ENCODE measurements at places on chromosomes 1 and 21.
A peak's percentile ranks its signal among the peaks of the same experiment; 100 is the strongest.

- ATAC-seq: no peak
Observed at GRCh38 chr1:236865818-236866155, 70.7 kb downstream of the MTR start.

DNA sequence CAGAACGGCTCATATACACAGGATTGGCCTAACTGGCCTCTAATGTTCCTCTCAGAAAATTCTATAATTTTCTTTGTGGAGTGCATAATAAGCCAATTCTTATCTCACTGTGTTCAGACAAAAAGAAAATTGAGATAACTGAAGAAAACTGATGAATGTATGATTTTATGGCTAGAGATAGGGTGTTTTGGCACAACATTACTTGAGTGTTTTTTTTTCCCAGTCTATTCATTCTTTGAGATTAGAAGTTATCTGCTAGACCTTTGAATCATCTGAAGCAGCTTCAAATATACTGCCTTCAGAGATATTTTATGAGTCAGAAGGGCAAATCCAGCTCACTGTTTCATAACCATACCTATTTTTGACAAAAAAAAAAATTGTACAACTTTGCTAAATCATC, 85.6 kb downstream of the VAV3 start:
- peak; percentile 81 for ATAC-seq

DNA sequence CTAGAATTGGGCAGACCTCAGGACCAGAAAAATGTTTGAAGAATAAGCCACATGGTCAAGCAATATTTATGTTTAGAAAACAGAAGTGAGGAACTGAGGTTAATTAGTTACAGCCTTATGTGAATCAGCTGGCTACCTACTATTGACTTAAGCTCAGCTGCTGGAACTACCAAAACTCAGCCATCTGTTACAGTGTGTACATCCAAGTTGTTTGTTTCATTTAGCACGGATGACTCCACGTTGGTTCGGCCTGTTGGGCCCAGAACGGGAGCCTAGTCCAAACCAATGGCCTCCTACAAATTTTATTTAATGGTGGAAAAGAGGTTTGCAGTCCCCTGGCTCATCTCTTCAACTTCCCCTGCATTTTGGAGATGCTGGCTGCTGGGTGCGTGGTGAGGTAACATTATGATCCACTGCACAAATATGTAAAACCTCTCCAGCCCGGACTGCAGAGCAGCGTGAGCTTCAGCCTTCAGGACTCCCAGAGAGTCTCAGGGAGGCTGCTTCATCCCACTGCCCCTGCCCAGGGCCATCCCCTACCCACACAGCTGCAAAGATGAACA, 143.4 kb downstream of the ZZZ3 start:
- no peak for ATAC-seq

DNA sequence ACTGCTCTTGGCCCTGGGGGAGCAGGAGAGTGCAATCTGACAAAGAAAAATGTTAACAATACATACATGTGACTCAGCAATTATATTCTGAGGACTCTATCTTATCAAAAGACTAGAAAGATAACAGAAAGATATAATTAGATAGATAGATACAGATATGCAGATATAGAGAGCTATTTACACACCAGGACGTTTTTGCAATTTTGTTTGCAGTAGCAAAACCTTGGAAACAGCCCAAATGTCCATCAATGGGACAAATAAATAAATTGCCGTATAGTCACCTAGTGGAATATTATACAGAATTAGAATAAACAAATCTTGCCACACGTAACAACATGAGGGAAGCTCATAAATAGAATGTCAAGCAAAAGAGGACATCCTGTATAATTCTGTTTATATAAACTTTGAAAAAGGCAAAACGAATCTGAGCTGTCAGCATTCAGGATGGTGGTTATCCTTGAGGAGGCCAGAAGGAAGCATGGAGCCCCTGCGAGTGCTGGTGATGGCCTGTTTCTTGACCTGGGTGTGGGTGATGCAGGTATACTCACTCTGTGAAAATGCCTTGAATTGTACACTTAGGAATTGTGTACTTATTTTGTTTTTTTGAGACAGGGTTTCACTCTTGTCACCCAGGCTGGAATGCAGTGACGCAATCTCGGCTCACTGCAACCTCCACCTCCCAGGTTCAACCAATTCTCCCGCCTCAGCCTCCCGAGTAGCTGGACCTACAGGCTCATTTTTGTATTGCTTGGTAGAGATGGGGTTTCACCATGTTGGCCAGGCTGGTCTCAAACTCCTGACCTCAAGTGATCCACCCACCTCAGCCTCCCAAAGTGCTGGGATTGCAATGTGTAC, 12.8 kb upstream of the TRIM63 start:
- no peak for ATAC-seq

GRCh38 chr1:22053861-22054770, 1.6 kb downstream of the CDC42 start:
- peak; percentile 5 for ATAC-seq

- no peak for ATAC-seq
Observed at GRCh38 chr1:200436436-200436835, 26.6 kb upstream of the ZNF281 start.

- no peak for ATAC-seq
Observed at GRCh38 chr1:20588634-20589225, at the start of gene CDA. TSS of gene CDA (plus strand) at chr1:20589097. CDS start at chr1:20589130, 33 bp downstream.

GRCh38 chr1:7382971-7383370, 388.1 kb upstream of the VAMP3 start:
- no peak for ATAC-seq

DNA sequence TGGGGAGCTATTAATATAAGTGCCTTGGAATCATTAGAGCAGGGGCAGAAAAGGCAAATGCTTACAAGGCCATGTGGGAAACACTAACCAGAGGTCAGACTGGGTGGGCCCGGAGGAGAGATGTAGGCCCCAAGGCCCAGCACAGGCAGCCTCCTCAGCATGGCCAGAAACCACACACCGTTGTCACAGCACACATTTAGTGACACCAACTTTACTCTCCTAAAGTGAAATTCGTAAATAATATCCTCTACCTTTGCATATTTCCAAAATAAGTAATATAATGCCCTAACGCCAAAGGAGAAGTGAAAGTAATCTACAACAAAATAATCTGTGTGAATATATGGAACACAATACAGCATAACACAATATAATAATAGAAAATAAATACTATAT, 62.6 kb downstream of the KIF21B start:
- no peak for ATAC-seq

DNA sequence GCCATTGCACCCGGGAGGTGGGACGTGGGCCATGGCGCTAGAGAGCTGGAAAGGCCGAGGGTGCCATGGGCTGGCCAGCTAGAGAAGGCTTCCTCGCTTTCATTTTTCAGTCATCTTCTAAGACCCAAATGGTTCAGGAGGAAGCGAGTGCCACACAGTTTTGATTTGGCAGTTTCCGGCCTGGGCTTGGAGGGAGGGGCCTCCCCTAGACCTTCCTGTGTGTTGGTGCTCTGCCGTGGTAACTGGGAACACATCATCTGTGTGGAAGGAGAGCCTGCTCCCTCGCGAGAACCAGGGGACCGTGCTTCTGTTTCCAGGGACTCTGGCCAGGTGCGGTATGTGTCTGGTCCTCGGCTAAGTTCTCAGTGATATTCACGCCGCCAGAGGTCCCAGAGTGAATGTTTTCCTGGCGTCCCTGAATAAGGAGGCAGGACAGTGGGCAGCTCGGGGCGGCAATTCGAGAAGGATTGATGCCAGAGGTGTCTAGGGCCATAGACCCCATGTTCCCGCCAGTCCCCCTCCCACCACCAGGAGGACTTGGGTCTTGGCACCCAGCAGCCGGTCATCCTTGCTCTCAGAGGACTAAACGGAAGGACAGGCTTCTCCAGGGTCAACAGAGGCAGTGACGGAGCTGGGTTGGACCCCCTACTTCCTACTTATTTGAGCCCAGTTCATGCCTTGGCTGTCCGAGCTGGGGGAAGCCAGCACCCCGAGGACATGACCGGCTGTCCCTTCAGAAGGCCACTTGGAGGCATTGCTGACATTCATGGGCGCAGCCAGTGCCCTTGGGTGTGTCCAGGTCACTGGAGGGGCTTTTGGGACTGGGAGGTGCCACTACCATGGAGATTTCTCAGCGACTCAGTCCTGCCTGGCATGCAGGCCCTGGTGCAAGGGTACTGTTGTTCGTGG, 2.7 kb upstream of the NPHP4 start:
- ATAC-seq: peak; percentile 7

- peak; percentile 73 for ATAC-seq
Observed at GRCh38 chr1:31549809-31550620, 26.3 kb upstream of the TINAGL1 start.

GRCh38 chr21:33751533-33751932, 109.2 kb downstream of the ITSN1 start:
- no peak for ATAC-seq

DNA sequence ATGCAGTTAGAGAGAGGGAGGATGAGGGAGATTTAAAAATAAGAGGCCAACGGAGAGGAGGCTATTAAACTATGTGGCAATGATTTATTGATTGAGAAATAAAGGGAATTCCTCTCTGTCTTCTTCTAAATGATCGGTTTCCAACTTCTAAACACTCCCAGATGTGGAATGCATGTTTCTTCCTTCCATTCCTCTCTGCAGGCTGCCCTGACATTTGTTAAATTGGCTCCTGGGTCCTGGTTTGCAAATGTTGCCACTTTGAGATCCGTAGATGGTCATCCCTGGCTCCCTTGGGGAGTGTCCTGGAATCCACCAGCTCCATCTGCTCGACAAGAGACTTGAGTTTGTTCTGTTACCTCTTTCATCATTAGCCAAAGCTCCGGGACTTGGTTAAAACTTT, 10.3 kb upstream of the C1orf198 start:
- no peak for ATAC-seq

DNA sequence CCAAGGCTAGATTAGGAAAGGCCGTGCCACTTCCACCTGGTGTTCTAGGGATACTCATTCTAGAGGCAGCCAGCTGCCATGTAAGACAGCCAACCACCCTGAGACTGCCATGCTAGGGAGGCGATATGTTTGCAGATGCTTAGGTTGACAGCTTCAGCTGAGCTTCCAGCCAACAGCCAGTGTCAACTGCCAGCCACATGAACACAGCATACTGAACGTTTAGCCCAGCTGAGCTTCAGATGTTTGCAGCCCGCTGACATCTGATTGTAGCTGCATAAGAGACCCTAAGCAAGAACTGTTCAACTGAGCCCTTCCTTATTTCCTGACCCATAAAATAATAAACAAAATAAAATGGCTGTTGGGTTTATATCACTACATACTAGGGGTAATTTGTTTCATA, 5.0 kb upstream of the KCNC4 start:
- no peak for ATAC-seq

DNA sequence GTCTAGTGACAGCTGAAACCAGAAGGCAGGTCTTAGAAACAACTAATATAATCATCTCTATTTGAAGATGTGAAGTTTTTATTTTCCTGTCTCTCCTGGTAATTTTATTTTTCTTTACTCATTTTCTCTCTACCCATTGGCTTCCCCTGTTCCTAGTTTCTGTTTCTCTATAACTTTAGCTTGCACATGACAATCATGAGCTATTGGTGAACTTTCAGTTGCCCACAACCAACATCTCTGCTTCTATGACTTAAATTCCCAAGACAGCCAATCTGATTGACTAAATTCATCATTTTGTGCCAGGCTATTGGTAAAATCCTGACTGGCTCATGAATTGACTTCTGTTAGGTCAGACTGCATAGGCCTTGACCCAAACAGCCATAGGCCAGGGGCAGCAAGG, 13.7 kb upstream of the ACADM start:
- no peak for ATAC-seq

DNA sequence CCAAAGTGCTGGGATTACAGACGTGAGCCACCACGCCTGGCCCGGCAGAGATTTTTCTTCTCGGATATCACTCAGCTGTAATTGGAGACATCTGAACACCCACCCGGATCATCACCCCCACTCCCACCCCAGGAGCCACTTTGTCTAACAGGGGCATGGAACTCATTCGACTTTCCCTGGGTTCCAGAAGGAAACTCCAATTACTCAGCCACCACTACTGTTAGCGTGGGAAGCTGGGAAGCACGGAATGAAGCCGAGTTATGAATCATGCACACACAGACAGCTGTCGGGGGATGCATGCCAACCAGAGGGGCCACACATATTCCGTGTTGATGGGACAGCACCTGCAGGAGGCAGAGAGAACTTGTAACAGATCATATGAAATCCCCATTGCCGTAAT, 85.2 kb downstream of the HLCS start:
- ATAC-seq: no peak

GRCh38 chr1:57019236-57019839, 53.5 kb upstream of the C8B start:
- no peak for ATAC-seq

DNA sequence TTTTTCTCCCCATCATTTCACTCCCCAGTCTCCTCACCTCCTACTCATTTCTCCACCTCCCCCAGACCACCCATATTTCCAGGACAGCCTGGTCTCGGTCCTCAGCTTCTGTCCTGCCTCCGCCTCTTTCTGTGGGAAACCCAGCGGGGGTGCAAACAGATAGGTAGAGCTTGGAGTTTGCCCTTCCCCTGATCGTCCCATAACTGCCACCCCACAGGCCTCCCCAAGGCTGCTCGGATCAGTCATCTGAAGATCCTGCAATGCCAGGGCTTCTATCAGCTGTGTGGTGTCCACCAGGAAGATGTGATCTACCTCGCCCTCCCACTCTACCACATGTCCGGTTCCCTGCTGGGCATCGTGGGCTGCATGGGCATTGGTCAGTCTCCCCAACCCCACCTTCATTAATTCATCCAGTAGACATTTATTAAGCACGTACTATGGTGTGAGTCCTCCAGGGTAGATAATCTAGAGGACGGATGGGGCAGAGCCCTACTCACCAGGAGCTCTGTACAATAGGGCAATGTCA, 1.7 kb downstream of the SLC27A3 start:
- ATAC-seq: no peak

- no peak for ATAC-seq
Observed at GRCh38 chr1:41394369-41394744, 33.1 kb downstream of the FOXO6 start.

DNA sequence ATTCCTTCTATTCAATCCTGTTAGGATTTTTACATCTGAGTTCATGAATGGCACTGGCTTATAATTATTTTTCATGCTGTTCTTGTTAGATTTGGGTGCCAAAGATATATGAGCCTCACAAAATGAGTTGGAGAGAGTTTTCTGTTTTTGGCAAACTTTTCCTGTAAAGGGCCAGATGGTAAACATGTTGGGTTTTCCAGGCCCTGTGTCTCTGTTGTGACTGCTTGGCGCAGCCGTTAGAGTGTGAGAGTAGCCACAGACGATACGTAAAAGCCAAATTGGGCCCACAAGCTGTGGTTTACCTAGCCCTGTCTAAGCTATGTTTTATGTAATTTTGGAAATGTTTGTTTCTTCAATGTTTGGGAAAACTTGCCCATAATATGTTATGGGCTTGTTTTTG, 15.6 kb upstream of the CA6 start:
- no peak for ATAC-seq

Measured in activated CD4-positive, CD25-positive, alpha-beta regulatory T cell treated with anti-CD3 and anti-CD28 coated beads, Interleukin-2, amount 50 U/mL, for 24 hours (primary cell).